Sciatic nerve (tissue), 2 donors: ENCODE measurements at places on chromosomes 1 and 21. TPM values are rescaled to one million over a fixed set of nuclear protein-coding genes. Genes with fewer than 3 reads are reported as not detected.
A peak's percentile ranks its signal among the peaks of the same experiment; 100 is the strongest.

GRCh38 chr21:31476263-31477022, 132.4 kb upstream of the TIAM1 start:
- no peak for DNase-seq

DNA sequence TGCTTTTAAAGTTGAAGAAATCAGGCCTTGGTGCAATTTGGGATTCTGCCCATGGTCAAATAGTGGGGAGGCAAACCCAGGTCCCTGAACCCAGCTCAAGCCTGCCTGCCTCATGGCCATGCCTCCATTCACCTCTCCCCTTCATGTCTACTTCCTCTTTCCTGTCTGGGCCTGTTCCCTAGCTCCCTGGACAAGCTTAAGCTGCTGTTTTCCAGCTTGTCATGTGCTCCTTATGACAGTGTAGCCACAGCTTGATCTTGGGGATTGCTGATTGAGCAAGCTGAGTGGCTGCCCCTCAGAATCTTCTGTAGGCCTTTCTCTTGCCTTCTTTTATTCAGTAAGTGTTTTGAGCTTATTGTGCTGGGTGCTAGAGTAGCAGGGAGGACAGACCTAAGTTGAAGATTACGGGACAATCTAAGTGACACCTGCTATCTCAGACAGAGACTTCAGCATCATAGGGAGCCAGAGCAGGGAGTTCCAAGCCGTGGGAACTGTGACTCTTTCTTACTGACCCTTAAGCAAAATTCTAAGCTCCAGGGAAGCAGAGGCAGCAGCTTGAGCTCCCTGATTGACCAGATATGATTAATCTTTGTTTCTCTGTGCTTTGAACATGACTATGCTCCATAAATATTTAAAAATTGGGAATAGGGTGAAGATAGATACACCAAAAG, 520 bp upstream of the MR1 start:
- DNase-seq, result peak; percentile 65

GRCh38 chr1:52368383-52369172, 2.6 kb upstream of the CC2D1B start:
- no peak for DNase-seq

DNA sequence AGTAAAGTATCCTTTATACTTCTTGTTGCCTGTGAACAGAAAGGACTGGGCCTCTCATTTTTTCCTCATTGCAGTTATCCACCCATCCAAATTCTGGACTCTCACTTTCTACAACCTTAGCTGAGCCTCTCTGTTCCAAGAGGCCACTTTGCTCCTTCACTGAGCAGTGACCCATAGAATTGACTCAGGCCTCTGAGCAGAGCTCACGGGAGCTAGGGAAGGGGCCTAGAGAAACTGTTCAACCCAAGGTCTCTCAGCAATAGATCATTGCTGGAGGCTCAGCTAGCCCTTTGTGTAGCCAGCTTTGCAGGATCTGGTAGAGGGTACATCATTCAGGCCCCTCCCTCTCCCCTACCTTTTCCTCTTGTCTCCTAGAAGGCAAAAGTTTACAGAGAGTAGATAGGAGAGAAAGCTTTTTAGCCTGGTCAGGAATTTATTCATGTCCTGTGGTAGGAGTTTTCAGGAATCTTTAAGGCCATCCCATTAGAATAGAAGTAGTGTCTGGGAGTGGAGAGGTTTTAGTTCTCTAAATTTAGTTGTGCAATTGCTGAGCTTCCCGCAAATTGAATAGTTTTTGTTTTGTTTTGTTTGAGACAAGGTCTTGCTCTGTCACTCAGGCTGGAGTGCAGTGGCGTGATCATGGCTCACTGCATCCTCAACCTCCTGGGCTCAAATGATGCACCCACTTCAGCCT, 6.7 kb downstream of the INTS3 start:
- DNase-seq, result no peak

- DNase-seq, result no peak
Observed at GRCh38 chr1:40662864-40663263, 2.6 kb downstream of the RIMS3 start.

DNA sequence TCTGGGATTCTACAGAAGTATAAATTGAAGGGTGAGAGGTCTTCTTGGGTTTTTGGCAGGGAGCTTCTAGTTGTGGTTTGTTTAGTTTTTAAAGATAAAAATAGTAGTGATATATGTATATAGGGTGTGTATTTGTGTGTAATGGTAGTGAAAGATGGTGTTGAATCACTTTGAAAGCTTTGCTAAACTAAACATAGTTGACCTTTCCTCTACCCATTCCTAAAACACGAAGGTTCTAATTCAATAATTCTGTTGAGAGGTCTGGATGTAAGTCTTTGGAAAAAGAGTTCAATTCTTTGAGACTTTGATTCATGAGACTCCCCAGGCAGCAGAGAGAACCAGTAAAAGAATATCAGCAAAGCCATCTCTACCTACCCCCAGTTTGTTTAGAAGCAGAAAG, 247.9 kb upstream of the DUSP10 start:
- no peak for DNase-seq

- DNase-seq, result no peak
Observed at GRCh38 chr1:3377604-3378279, 76.7 kb upstream of the ARHGEF16 start.

- no peak for DNase-seq
Observed at GRCh38 chr1:227766015-227766634, 30.9 kb downstream of the SNAP47 start.

DNA sequence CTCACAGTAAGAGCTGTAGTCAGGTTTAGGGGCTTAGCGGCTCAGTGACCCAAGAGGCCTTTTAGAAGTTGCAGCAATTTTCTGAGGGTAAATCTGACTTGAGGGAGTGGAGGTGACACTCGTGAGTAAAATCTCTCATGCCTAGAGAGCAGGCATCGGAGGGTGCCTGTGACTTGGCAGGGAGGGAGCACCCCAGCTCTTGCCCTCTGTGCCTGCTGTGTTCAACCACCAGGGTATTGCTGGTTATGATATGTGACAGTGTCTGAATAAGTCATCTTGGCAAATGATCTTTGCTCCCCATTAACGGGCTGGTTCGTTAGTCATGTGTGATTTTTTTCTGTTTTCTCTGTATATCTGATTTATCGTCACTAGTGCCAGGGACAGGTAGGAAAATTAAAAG, 5.9 kb downstream of the MAN1C1 start:
- no peak for DNase-seq

- no peak for DNase-seq
Observed at GRCh38 chr21:34916446-34916845, 132.7 kb downstream of the RUNX1 start.

DNA sequence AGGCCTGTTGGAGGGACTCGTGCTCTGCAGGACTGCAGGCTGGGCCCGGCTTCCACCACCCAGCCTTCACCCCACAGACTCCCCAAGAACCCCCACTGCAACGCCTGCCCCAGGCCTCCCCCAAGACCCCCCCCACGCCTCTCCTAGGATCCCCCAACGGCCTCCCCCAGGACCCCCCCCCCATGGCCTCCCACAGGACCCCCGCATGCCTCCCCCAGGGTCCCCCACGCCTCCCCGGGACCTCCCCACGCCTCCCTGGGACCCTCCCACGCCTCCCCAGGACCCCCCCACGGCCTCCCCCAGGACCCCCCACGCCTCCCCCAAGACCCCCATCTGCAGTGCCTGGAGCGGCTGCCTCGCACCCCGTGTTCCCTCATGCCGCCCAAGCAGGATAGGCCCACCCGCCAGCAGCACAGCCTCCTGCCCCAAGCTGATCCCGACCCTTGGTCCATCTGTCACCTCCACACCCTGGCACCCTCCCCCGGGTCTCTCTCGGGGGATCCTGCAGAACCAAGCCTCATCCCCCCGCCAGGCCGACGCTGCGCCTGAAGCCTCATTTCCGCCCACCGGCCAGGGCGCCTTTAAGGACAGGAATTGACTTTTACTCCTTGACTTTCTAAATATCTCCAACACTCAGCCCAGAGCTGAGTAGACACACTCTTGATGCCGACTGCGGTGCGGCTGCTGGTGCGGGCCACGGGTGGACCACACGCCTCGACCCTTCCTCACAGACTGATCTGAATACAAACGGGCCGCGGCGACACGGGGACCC, 14.1 kb upstream of the RNF223 start:
- no peak for DNase-seq

DNA sequence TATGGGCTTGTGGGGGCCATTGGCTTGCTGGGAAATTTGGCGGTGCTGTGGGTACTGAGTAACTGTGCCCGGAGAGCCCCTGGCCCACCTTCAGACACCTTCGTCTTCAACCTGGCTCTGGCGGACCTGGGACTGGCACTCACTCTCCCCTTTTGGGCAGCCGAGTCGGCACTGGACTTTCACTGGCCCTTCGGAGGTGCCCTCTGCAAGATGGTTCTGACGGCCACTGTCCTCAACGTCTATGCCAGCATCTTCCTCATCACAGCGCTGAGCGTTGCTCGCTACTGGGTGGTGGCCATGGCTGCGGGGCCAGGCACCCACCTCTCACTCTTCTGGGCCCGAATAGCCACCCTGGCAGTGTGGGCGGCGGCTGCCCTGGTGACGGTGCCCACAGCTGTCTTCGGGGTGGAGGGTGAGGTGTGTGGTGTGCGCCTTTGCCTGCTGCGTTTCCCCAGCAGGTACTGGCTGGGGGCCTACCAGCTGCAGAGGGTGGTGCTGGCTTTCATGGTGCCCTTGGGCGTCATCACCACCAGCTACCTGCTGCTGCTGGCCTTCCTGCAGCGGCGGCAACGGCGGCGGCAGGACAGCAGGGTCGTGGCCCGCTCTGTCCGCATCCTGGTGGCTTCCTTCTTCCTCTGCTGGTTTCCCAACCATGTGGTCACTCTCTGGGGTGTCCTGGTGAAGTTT, 550 bp downstream of the RXFP4 start:
- DNase-seq, result no peak

GRCh38 chr1:22447621-22448111, 4.0 kb upstream of the ZBTB40 start:
- DNase-seq, result no peak

DNA sequence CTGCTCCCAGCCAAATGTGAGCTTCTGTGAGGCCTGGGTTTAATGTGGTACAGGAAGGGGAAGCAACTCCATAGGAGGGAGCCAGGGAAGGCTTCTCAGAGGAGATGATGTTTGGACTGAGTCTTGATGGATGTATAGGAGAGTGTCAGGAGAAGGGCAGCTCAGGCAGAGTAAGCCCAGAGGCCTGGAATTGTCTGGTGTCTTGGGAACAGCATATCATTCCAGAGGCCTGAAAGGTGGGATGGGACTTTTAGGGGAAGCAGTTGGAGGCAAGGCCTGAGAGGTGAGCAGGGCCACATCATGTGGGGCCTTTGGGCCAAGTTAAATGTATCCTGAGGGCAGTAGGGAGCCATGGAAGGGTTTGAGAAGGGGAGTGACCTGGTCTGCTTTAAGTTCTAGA, 148.6 kb upstream of the WNT4 start:
- no peak for DNase-seq

GRCh38 chr1:190373705-190374336, 103.8 kb downstream of the BRINP3 start:
- no peak for DNase-seq

DNA sequence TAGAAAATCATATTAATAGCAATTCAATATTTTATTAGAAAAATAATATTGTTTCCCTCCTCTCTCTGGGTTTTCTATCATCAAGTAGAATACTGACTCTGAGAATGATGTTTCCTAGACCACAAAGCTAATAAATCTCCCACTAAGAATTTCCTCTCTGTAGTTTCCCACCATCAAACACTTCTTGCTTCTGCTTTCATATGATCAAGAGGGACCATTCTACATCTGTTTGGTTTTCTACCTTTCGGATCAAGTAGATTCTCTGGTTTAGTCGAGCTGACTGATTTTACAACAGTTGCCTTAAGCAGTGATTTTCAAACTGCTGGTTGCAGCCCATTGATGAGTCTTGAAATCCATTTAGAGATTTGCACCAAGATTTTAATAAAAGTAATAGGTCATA, 240.2 kb upstream of the PTBP2 start:
- no peak for DNase-seq

DNA sequence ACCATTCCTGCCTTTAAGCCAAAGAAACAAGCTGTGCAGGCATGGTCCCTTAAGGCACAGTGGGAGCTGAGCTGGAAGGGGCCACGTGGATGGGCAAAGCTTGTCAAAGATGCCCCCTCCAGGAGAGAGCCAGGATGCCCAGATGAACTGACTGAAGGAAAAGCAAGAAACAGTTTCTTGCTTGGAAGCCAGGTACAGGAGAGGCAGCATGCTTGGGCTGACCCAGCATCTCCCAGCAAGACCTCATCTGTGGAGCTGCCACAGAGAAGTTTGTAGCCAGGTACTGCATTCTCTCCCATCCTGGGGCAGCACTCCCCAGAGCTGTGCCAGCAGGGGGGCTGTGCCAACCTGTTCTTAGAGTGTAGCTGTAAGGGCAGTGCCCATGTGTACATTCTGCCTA, 1.3 kb upstream of the SLC50A1 start:
- DNase-seq, result no peak

DNA sequence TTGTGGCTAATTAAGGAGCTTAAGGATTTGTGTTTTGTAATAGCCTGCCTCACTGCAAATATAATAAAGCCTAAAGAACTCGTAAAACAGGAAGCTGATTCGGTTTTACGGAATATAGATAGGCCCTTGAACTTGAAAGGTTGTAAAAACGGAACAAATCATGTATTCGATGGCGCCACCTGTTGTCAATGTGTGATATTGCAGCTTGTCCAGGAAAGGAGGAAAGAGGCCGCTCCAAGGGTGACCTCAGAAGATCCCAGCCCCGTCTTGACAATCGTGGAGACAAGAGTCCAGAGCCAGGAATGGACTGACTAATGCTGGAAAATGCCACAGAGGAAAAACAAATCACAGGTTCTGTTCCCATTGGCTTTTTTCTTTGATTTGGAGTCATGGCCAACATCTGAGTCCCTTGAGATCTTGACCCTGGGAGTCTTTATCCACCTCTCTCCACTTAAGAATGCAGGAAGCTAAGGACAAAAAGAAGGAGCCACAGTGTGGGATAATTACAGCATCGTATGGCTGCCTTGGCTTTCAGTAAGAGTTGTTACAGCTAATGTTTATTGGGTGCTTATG, 7.0 kb upstream of the IGSF21 start:
- DNase-seq, result peak; percentile 82

TMEM79 gene
- 3.1 TPM for total RNA-seq

MANEAL gene
- 2.3 TPM for total RNA-seq

MAPKAPK2 gene
- total RNA-seq, result 56.3 TPM

BTBD8 gene
- total RNA-seq, result 14.9 TPM

ZSWIM5 gene
- 2.8 TPM for total RNA-seq

CACNA1S gene
- total RNA-seq, result not detected

YIPF1 gene
- 16.6 TPM for total RNA-seq

MIXL1 gene
- not detected for total RNA-seq

PDXK gene
- total RNA-seq, result 111 TPM

RUNX3 gene
- total RNA-seq, result 2.0 TPM

ZRANB2 gene
- total RNA-seq, result 119 TPM

TTC39A gene
- total RNA-seq, result 1.2 TPM
